ENCODE measurements at places on chromosomes 16 and 17. TPM values are rescaled to one million over a fixed set of nuclear protein-coding genes. Genes with fewer than 3 reads are reported as not detected.

DNA sequence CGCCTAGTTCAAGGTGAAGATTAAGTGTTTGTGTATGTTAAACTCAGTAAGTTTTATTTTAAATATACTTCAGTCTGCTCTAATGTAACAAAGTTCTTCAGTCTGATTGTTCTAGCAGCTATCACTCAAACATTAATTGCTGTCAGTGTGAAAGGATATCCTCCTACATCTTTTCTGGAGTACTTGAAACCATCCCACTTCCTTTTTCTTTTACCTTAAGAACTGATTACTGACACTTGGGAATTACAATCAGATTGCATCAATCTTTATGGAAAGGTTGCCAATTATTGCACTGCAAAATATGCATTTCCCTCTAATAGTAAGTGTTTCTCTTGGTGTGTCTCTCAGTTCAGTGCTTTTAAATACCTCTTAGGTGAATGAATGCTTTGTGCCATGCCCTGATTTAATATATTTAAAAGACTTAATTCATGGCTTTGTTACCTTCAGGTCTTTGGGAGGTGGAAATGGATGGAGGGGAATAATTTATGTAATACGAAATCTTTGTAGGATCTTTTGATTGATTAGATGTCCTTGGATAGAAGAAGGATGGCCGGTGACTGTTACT, 16.6 kb downstream of the MRTFB start:
- DNase-seq: no peak

DNA sequence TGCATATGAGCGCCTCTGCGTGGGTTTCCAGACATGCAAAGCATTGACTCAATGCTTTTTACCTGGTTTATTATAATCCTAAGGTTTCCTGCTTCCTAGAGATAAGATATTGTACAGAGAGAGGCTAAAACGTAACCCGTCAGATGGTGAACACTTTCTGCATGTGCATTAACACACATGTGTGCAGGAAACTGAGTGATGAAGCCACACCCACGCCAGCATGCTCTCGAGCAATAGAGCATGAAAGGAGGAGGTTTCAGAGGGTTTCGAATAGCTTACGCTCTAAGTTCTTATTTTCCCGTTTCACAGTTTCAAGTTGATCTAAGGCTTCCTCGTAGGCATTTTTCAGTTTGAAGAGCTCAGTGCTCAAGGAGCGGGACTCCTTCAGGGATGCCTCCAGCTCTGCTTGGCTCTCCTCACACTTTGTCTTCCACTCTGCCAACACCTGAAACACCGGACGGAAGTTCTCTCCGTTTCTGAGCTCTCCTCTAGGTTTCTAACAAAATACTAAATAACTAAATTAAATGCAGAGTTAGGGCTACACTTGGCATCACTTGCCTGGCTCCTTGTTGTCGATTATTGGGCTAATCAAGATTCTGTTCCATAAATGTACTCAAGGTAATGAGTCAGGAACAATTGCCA, 23.2 kb downstream of the MYH3 start:
- DNase-seq: no peak

DNA sequence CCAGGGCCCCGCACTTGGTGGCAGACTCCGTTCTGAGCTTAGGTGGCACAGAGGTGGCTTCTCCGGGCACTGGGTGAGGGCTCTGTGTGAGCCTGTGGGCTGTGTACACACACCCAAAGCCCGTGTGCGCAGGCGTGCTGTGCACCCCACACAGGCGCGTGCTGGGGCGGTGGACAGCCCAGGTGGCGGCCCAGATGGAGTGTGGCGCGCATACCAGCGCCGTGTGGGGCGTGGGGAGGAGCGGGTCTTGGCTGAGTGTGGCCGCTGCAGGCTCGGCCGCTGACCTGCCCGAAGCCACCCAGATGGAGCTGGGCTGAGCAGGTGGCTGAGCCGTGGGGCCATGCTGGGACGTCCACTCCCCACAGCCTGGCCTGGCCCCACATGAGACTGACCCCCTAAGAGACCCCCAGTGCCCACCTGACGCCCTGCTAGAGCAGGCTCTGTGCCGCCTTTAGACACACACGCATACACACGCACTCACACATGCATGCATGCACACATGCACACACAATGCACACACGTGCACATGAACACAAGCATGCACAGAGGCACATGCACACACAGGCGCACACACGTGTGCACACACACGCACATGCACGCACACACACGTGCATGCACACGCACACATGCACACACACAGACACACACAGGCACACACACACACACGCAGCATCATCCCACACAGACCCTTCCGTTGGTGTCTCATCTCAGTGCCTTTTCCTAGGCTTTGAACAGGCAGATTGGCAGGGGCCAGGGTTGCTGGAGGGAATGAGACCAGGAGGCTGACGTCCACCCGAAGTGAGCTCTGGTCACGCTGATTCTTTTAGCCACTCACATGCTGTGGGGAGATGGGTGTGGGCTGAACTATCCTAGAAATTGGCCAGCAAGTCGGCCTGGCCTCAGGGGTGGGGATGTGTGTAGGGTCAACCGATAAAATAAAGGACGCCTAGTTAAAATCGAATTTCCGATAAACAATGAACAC, 2.1 kb downstream of the PRR35 start:
- no peak for DNase-seq

DNA sequence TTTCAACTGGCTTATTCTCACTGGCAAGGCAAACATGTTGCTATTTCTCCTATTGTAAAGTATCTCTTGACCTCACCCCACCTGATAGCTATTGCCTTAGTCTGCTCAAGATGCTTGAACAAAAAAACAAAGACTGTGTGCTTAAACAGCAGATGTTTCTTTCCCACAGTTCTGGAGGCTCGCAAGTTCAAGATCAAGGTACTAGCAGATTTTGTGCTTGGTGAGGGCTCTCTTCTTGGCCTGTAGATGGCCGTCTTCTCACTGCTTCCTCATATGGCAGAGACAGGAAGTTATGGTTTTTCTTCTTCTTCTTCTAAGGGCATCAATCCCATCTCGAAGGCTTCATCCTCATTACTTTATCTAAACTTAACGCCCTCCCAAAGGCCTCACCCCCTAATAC, 109.7 kb upstream of the CLEC3A start:
- DNase-seq: no peak

DNA sequence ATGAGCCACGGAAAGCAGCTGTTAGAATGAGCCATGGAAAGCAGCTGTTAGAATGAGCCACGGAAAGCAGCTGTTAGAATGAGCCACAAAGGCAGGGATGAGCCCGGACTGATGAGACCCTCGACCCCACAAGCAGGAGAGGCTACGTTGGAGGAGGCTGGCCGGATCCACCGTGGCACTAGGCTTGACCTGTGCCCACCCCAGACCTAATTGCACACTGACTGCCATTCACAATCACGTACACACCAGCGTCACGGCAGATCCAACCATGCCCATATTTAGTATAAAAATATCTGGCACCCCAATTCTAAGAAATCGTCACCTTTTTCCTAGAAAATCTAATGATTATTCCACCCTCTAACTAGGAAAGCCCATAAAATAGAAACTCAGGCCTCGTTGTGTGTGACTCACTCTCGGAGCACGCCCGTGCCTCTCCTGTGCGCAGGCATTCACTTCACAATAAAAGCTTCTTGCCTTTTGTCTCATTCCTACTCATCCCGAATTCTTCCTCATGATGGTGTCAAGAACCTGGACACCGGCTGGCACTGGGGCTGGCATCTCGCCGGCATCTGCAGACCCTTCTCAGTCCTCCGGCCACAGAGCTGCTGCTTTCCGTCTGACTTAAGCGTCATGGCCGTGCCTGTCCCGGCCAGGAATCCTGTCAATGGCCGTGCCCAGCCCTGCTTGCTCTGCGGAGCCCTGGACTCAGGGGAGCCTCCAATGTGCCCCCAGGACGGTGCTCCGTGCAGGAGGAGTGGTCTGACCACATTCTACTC, 5.5 kb upstream of the SECTM1 start:
- no peak for DNase-seq

DNA sequence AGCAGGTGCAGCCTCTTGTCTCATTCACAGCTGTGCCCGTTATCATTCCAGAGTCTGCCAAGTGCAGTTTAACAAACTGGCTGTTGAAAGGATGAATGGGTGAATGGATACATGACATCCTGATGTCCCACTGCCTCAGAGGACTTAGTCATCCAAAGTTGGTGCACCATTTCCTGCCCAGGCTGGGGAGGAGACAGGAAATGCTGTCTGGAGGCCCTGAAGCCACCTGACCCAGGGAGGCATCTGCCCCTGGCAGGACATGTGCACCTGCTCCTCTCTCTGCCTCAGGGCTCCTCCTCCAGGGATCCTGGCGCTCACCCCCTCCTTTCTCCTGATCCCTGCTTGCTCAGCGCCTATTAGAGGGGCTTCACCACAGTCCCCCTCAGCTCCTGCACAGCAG, 1.8 kb upstream of the CD300C start:
- no peak for DNase-seq

DNA sequence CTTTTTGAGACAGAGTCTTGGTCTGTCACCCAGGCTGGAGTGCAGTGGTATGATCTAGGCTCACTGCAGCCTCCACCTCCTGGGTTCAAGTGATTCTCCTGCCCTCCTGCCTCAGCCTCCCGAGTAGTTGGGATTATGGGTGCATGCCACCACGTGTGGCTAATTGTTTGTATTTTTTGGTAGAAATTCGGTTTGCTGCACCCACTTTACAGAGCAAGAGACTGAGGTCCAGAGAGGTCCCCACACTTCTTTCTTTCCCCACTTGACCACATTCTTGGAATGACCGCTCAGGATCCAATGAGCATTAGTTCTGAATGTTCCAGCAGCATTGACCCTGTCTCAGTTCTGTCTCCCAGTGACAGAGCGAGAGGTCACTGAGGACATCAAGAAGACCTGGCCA, 5.3 kb upstream of the SLC16A3 start:
- no peak for DNase-seq

DNA sequence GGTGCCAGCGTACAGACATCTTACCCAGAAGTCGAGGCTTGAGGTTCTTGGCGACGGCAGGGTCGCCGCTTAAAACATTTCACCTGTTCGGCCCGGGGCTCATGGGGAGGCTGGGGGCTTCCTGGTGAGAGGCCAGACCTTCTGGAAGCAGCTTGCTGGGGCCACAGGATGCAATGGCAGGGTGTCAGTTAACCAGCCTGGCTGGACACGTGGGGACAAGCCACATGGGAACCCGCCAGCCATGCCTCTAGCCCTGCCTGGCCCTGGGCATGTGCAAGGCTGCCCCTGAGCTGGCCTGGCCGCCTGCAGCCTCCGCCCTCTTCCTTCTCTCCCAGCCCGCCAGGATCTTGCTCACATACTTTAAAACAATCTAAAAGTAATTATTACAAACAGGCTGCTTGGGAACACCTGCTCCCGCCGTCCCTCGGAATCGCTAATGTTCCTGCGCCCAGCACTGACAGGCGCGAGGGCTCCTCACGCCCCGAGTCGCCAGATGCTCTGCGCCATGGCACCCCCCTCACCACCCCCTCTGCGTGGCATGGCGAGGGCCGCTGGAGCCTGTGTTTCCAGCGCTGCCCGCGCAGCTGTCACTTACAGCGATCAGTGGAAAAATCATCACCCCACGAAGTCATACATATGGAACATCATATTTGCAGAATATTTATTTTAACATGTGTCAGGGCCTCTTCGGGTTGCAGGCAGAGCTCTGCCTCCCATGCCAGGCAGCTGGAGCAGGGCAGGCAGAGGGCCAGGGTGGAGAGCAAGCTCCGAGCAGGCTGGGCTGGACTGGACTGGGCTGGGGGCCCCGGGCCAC, 188.7 kb upstream of the GSE1 start:
- no peak for DNase-seq

The COX6A2 gene
- not detected for polyA plus RNA-seq

All from CD4-positive, alpha-beta memory T cell (primary cell).